HFFc6 (cell line): ENCODE measurements at places on chromosomes 6 and 20. TPM values are rescaled to one million over a fixed set of nuclear protein-coding genes. Genes with fewer than 3 reads are reported as not detected.

The EDN1 gene
- 2.6 and 6.6 TPM in 2 replicates for total RNA-seq

The CD93 gene
- not detected in 3 replicates for total RNA-seq

The CGAS gene
- total RNA-seq, result 2.9 to 5.3 TPM (median 4.8 TPM) in 3 replicates

The CLPSL2 gene
- total RNA-seq, result not detected in 3 replicates

The SIRPB2 gene
- total RNA-seq, result not detected in 3 replicates

The BACH2 gene
- not detected in 3 replicates for total RNA-seq

The FOXC1 gene
- total RNA-seq, result 16.2 to 18.3 TPM (median 17.5 TPM) in 3 replicates

The MAP3K5 gene
- 11.0 and 18.6 TPM in 2 replicates for total RNA-seq

The RIPOR2 gene
- 9.1 and 18.4 TPM in 2 replicates for total RNA-seq

The MUCL3 gene
- total RNA-seq, result not detected in 2 replicates

The NEURL2 gene
- 1.2 to 2.0 TPM (median 1.7 TPM) in 3 replicates for total RNA-seq

The TNF gene
- total RNA-seq, result 0.12 to 0.21 TPM in 2 of 3 replicates, not detected in the other

The MYBL2 gene
- 8.9 to 20.3 TPM (median 18.2 TPM) in 3 replicates for total RNA-seq

The TEAD3 gene
- 35.1 to 40.7 TPM (median 35.6 TPM) in 3 replicates for total RNA-seq

The SMLR1 gene
- not detected in 3 replicates for total RNA-seq

The PKHD1 gene
- not detected in 2 replicates for total RNA-seq

The ENPP3 gene
- not detected in 3 replicates for total RNA-seq

The DAAM2 gene
- 2.3 to 9.1 TPM (median 3.1 TPM) in 3 replicates for total RNA-seq

The OOEP gene
- total RNA-seq, result not detected in 3 replicates

The PKIB gene
- not detected in 3 replicates for total RNA-seq

The FAM83C gene
- not detected in 3 replicates for total RNA-seq

The HELZ2 gene
- total RNA-seq, result 14.0 to 21.8 TPM (median 18.1 TPM) in 3 replicates

The KCNK15 gene
- 0.22 to 0.24 TPM (median 0.23 TPM) in 3 replicates for total RNA-seq

The BPIFB2 gene
- not detected in 3 replicates for total RNA-seq

The PRDM1 gene
- total RNA-seq, result 8.4 and 9.3 TPM in 2 replicates

The SLC22A16 gene
- total RNA-seq, result not detected in 3 replicates

The CLIC5 gene
- not detected in 3 replicates for total RNA-seq

The ZNF133 gene
- 9.9 to 12.3 TPM (median 11.5 TPM) in 3 replicates for total RNA-seq

The CDH4 gene
- 6.1 to 12.8 TPM (median 6.9 TPM) in 3 replicates for total RNA-seq

The HLA-E gene
- 124 to 131 TPM (median 129 TPM) in 3 replicates for total RNA-seq

The RBM24 gene
- 26.3 to 34.3 TPM (median 31.9 TPM) in 3 replicates for total RNA-seq

The PTCRA gene
- total RNA-seq, result not detected in 3 replicates

The TPX2 gene
- total RNA-seq, result 49.4 to 108 TPM (median 89.0 TPM) in 3 replicates

The MATN4 gene
- not detected in 3 replicates for total RNA-seq

The C20orf204 gene
- total RNA-seq, result 0.20 to 0.57 TPM (median 0.54 TPM) in 3 replicates
